Nasal cavity respiratory epithelium epithelial cell of viscerocranial mucosa (primary cell): ENCODE measurements at places on chromosomes 5 and 9. TPM values are rescaled to one million over a fixed set of nuclear protein-coding genes. Genes with fewer than 3 reads are reported as not detected.

Gene BSPRY
- 6.1 and 6.5 TPM in 2 replicates for total RNA-seq

Gene ASS1
- total RNA-seq = 276 and 460 TPM in 2 replicates

Gene MLANA
- not detected in 2 replicates for total RNA-seq

Gene LAMC3
- not detected in 2 replicates for total RNA-seq

Gene CXXC5
- total RNA-seq = 5.1 and 19.2 TPM in 2 replicates

Gene KCNT1
- not detected in 2 replicates for total RNA-seq

Gene SOHLH1
- not detected in 2 replicates for total RNA-seq

Gene TAF1L
- total RNA-seq = under 0.01 TPM in 2 replicates

Gene IFNA2
- total RNA-seq = not detected in 2 replicates

Gene DOCK8
- total RNA-seq = 0.34 and 1.3 TPM in 2 replicates

Gene P4HA2
- total RNA-seq = 119 and 355 TPM in 2 replicates

Gene CDKN2A
- total RNA-seq = 19.5 and 21.2 TPM in 2 replicates

Gene MAMDC4
- 1.4 and 6.5 TPM in 2 replicates for total RNA-seq

Gene PPP3R2
- not detected in 2 replicates for total RNA-seq

Gene SHISAL2B
- not detected in 2 replicates for total RNA-seq

Gene SIT1
- not detected in 2 replicates for total RNA-seq

Gene EPB41L4A
- total RNA-seq = 5.8 and 9.8 TPM in 2 replicates

Gene NIM1K
- total RNA-seq = under 0.01 and 0.07 TPM in 2 replicates

Gene TAF11L13
- not detected in 2 replicates for total RNA-seq

Gene BTNL8
- not detected in 2 replicates for total RNA-seq

Gene KIAA0825
- total RNA-seq = 1.0 and 3.4 TPM in 2 replicates

Gene HACD4
- 1.7 and 7.9 TPM in 2 replicates for total RNA-seq

Gene CCL19
- total RNA-seq = not detected in 2 replicates

Gene GABRA6
- total RNA-seq = not detected in 2 replicates
